ENCODE measurements at places on chromosomes 2 and 18. TPM values are rescaled to one million over a fixed set of nuclear protein-coding genes. Genes with fewer than 3 reads are reported as not detected.

Gene CRYBA2
- not detected for total RNA-seq

Gene E2F6
- 13.9 TPM for total RNA-seq

Gene TEKT4
- total RNA-seq = not detected

Gene INPP5D
- 49.3 TPM for total RNA-seq

Gene COBLL1
- total RNA-seq = not detected

DNA sequence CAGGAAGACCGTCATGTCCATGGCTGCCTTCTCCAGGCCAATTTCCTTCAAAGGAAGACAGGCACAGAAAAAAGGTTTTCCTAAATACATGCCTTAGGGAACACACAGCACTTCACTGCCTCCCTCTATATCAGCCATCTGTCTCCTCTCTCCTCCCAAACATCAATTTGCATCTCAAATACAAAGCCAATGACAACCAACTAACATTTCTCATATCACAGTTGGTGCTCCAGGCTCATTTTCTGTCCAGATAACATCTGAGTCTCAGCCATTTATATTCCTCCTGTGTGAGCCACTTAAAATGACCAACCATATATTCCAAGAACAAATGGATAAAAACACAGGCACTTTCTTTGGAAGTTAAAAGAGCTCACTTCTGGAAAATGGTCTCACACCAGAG, 62.5 kb upstream of the ACAA2 start:
- H3K36me3 ChIP-seq = no peaks in the 10 kb centered on the region
- H3K27ac ChIP-seq = no peak overlapping the region
- no peak overlapping the region for H3K4me3 ChIP-seq

- no peak overlapping the region for H3K4me3 ChIP-seq
- no peaks in the 10 kb centered on the region for H3K4me1 ChIP-seq
- H3K27me3 ChIP-seq = no peaks in the 10 kb centered on the region
- no peaks in the 10 kb centered on the region for H3K36me3 ChIP-seq
- DNase-seq = no peak
Measured at GRCh38 chr2:189175869-189176433, 3.6 kb downstream of the COL5A2 start.

- H3K27ac ChIP-seq = no peak overlapping the region
- H3K4me3 ChIP-seq = no peak overlapping the region
- DNase-seq = no peak
- no peaks in the 10 kb centered on the region for H3K27me3 ChIP-seq
- no peaks in the 10 kb centered on the region for H3K36me3 ChIP-seq
Measured at GRCh38 chr2:207635468-207636200, 10.4 kb upstream of the METTL21A start.

DNA sequence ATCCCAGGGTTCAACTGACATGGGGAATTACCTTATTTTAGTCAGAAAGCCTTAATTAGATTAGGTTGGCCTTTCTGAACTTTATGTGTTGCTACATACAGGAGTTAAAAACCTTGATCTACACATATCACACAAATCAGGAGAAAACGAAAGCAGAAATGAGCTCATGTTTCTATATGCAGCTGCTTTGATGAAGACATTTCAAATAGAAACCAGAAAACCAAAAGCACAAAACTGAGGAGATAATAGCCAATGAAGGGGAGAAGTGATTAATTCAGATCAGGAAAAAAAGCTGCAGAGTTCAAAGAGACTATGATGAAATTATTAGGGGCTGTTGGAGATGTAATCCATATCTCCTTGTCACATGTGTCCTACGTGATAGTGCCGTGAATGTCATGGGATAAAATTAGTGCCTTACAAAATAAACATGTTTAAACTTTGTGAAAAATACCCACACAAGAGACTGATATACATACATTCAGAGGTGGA, 255.0 kb downstream of the CAMKMT start:
- no peak overlapping the region for H3K27ac ChIP-seq
- no peaks in the 10 kb centered on the region for H3K36me3 ChIP-seq
- no peaks in the 10 kb centered on the region for H3K27me3 ChIP-seq
- peak overlapping the region; percentile 19 for H3K4me3 ChIP-seq
- H3K4me1 ChIP-seq = peaks cover 13% of the 10 kb centered on the region

DNA sequence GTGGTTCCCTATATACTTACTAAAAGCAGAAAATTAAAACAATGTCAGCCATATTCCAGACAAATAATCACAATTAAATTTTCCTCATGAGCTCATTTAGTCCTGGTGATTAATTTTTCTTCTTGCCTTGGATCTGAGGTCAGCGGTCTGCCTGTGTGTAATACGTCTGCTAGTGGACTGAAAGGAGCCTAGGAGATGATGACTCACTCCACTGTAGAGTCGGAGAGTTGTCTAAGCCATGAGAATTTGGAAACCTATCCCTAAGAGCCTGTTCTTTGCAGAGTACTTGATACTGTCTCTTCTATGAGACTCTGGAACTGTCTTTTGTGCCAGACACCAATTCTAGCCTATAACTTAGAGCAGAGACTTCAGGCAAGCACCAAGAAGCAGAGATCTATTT, 94.2 kb upstream of the RAB27B start:
- no peak for DNase-seq

- no peaks in the 10 kb centered on the region for H3K4me1 ChIP-seq
- H3K4me3 ChIP-seq = no peak overlapping the region
- H3K36me3 ChIP-seq = no peaks in the 10 kb centered on the region
- no peak for DNase-seq
- no peaks in the 10 kb centered on the region for H3K27me3 ChIP-seq
- H3K27ac ChIP-seq = no peak overlapping the region
Measured at GRCh38 chr2:16613539-16614011, 52.1 kb downstream of the CYRIA start.

GRCh38 chr2:168722592-168722991, 79.8 kb upstream of the NOSTRIN start:
- H3K4me3 ChIP-seq = no peak overlapping the region
- H3K27ac ChIP-seq = no peak overlapping the region
- no peaks in the 10 kb centered on the region for H3K27me3 ChIP-seq
- H3K4me1 ChIP-seq = peaks cover 9% of the 10 kb centered on the region
- H3K36me3 ChIP-seq = no peaks in the 10 kb centered on the region
- DNase-seq = no peak

DNA sequence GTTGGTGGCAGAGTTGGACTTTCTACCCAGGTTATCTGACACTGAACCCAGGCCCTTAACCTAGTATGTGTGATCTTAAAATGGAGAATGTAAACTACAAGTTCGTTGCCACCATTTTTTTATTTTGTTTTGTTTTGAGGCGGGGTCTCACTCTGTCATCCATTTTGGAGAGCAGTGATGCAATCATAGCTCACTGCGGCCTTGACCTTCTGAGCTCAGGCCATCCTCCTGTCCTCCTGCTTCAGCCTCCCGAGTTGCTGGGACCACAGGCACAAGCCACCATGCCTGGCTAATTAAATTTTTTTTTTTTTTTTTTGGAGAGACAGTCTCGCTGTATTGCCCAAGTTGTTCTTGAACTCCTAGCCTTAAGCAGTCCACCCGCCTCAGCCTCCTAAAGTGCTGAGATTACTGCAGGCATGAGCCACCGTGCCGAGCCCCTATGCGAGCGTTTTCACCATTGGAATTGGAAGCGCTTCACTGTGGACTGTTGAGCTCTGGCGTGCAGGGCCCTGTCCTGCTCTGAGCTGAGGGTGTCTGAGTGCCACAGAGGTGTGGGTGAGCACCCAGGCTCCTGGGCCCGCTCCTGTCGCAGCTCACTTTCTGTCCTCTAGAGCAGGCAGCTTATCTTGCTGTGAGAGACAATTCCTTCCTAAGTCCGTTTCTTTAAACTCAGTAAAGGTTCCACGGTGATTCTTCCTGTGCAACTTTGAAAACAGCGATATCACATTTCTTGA, 186.9 kb downstream of the LDLRAD4 start:
- no peak overlapping the region for H3K4me3 ChIP-seq
- no peaks in the 10 kb centered on the region for H3K4me1 ChIP-seq
- no peaks in the 10 kb centered on the region for H3K27me3 ChIP-seq
- H3K27ac ChIP-seq = no peak overlapping the region
- DNase-seq = no peak

DNA sequence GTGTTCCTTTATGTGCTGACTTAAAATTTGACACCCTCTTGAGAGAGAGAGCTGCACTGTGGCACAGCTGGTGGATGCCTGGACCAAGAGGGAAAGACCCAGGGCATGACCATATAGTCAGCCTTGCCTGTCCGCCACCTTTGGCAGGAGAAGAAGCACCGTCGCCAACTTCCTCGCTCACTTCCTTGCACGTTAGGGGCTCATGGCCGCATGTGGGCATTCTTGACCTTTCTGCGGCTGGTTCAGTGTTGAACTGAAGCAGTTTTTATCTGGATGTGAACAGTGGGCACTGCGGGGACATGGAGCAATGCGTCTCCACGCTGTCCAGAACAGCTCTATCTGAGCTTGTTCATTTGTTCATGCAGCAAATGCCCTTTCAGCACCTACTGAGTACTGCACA, 66.9 kb downstream of the TRAPPC12 start:
- peaks cover 40% of the 10 kb centered on the region for H3K36me3 ChIP-seq
- DNase-seq = no peak
- no peaks in the 10 kb centered on the region for H3K27me3 ChIP-seq
- no peak overlapping the region for H3K4me3 ChIP-seq
- no peak overlapping the region for H3K27ac ChIP-seq
- H3K4me1 ChIP-seq = no peaks in the 10 kb centered on the region

- no peaks in the 10 kb centered on the region for H3K4me1 ChIP-seq
- no peaks in the 10 kb centered on the region for H3K27me3 ChIP-seq
- no peak for DNase-seq
- H3K4me3 ChIP-seq = no peak overlapping the region
- no peaks in the 10 kb centered on the region for H3K36me3 ChIP-seq
Measured at GRCh38 chr2:220077488-220077887, 450.1 kb downstream of the SLC4A3 start.

DNA sequence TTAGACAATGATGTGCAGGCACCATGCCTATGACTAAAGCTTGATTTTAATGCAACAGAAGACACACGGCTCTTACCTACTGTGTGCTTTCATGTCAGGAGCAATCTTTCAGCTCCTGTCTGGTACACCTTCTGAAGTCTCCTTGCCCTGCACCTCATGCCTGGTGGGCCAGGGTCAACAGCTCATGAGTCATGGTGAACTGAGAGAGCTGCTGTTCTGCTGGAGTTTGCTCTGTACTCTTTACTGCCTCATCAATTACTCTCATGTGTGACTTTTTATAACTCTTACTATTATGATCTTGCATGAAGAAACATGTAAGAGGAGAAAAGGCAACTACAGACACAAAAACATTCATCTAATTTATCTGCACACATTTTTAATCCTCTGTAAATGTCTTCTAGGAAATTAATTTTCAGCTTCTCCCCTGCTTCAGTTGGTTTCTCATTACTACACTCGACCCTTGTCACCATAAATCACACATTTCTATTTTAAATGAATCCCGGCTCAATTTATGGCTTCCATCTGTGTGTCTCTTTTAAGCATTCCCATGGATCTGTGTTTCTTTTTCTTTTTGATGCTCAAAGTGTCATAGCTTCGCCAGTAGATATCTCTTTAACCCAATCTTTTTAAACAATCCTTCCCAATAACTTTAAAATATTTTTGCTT, 9.7 kb downstream of the SERPINB7 start:
- no peaks in the 10 kb centered on the region for H3K27me3 ChIP-seq
- no peaks in the 10 kb centered on the region for H3K4me1 ChIP-seq
- no peak overlapping the region for H3K27ac ChIP-seq
- no peaks in the 10 kb centered on the region for H3K36me3 ChIP-seq

GRCh38 chr2:195488567-195488966, 168.5 kb upstream of the SLC39A10 start:
- no peaks in the 10 kb centered on the region for H3K27me3 ChIP-seq
- DNase-seq = no peak
- no peak overlapping the region for H3K4me3 ChIP-seq
- H3K4me1 ChIP-seq = peaks cover 13% of the 10 kb centered on the region
- no peak overlapping the region for H3K27ac ChIP-seq

DNA sequence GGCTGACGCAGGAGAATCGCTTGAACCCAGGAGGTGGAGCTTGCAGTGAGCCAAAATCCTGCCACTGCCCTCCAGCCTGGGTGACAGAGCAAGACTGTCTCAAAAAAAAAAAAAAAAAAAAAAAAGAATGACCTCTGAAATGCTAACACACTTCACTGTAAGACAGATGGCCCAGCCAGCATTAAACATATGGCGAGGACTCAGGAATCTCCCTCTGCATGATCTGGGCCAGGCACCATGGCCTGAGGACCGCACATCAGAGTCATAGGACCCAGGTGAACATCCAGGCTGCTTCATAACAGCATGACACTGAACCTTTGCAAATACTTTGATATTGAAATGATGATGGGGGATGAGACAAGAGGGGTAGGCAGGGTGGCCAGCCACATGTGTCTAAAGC, 56.1 kb upstream of the DNMT3A start:
- no peak overlapping the region for H3K4me3 ChIP-seq
- DNase-seq = no peak
- no peak overlapping the region for H3K27ac ChIP-seq
- no peaks in the 10 kb centered on the region for H3K4me1 ChIP-seq
- no peaks in the 10 kb centered on the region for H3K36me3 ChIP-seq

DNA sequence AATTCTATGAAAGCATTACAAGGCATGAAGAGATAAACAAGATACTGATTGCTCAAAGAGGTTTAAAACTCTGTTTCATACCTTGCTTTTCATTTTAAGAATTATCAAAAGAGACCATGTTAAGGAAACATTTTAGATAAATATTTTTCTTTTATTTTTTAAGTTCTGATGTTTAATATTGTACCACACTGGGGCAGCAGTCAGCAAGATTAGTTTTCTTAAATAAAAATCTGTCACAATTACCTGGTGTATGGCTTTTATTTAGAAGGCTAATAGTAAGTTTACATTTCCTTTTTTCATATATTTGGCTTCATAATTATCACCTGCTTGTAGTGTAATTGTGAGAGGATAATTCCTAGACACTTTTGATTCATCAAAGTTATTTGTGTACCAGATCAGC, 46.4 kb downstream of the ZNF804A start:
- no peak for DNase-seq
- H3K4me3 ChIP-seq = no peak overlapping the region
- H3K4me1 ChIP-seq = no peaks in the 10 kb centered on the region
- no peaks in the 10 kb centered on the region for H3K36me3 ChIP-seq
- no peaks in the 10 kb centered on the region for H3K27me3 ChIP-seq
- H3K27ac ChIP-seq = no peak overlapping the region

DNA sequence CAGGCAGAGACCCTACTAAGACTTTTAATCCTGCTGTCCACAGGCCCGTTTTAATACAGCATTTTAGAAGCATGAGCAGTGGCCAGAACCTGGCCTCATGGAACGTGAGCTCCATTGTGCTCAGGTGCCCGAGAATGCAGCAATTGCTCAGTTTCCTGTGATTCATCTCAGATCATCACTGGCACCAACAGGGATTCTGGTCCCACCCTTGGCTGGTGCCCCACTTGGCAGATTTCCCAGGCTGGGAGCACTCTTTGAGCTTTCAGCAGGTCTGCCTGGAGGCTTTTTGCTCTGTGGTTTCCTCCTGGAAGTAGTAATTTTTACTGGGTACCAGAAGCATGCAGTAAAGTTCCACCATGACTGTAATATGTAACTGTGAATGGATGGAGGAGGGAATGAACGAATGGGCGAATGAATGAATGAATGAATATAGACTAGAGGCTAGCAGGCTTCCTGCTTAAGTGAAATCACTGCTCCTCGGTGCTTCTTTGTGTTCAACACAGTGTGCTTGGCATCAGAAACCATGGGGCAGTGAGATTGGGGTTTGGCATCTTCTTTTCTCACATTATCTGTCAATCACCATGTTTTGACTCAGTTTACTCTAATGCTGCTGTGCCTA, 312.9 kb downstream of the PRKCE start:
- H3K27ac ChIP-seq = no peak overlapping the region
- DNase-seq = no peak
- peaks cover 10% of the 10 kb centered on the region for H3K4me1 ChIP-seq
- no peaks in the 10 kb centered on the region for H3K36me3 ChIP-seq
